Nucleus accumbens (tissue), 56 donors: ENCODE measurements at places on chromosomes 5 and 9.

DNA sequence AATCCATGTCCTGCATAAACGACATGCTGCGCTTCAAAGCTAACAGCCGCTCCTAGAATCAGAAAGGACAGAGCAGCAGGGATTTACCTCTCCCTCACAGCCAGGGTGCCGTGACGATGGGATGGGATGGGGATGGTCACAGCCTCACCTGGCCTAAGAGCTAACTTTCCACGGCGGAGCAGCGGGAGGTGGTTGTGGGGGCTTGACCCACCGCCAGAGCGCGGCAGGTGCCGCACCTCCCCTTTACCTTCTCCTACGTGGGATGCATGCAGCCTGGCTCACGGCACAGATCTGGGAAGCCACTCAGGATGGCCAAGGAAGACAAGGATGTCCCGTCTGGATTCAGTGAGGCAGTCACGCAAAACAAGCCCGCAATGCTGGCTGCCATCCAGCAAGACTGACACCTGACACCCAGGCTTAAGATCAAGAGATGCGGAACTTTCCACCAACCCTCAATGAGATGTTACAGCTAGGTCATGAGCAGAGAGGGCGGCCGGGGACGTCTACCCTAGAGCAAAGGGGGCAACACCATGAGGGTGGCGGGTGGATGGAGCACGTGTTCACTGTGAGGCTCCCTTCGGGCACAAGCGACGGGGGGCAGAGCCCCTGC, 5.8 kb downstream of the BRD9 start:
- no peak for DNase-seq

DNA sequence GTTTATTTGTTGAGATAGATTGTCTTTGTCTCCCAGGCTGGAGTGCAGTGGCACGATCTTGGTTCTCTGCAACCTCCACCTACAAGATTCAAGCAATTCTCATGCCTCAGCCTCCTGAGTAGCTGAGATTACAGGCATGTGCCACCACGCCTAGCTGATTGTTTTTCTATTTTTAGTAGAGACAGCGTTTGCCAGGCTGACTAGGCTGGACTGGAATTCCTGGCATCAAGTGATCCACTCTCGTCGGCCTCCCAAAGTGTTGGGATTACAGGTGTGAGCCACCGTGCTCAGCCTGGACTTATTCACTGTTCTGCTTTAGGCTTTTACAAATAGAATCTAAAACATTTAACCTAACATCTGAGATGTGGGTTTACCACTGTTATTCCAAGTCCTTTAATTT, 91.3 kb downstream of the COMMD10 start:
- DNase-seq: no peak

- no peak for DNase-seq
Measured at GRCh38 chr5:68746643-68747420, 347.0 kb upstream of the SLC30A5 start.

- no peak for DNase-seq
Measured at GRCh38 chr9:21028466-21028865, 3.0 kb downstream of the HACD4 start.

GRCh38 chr9:134544388-134545214, 97.0 kb upstream of the COL5A1 start:
- DNase-seq: no peak

DNA sequence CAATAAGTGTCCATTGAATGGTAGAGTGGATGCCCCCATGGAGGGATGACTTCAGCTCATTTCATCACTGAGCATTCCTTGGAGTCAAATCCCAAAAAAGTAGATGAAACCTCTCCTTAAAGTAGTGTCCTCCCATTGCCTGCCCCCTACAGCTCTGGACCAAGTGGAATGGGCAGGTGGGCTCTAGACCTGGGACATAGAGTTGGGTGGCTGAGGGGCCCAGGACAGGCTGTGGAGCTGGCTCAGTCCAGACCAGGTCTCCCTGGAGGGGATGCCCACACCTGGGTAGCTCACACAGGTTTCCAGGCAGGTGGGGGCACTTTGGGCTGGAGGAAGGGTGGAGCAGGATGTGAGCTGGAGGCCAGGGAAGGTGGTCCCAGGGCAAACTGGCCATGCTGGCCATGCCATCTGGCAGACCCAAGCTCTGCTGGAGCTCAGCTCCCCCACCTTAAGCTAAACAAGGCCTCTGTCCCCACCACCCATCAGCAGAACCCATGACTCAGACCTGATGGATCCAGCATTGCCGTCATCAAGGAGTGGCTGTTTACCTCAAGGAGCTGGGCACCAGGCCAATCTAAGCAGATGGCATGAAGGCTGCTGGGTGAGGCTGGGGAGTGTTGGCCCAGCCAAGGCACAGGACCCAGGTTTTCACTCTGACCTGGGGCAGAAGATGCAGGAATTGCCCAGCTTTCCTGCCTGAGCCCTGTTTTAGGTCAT, 6.2 kb upstream of the SPINK4 start:
- DNase-seq: no peak

GRCh38 chr9:86790805-86791204, 156.5 kb downstream of the GAS1 start:
- no peak for DNase-seq

DNA sequence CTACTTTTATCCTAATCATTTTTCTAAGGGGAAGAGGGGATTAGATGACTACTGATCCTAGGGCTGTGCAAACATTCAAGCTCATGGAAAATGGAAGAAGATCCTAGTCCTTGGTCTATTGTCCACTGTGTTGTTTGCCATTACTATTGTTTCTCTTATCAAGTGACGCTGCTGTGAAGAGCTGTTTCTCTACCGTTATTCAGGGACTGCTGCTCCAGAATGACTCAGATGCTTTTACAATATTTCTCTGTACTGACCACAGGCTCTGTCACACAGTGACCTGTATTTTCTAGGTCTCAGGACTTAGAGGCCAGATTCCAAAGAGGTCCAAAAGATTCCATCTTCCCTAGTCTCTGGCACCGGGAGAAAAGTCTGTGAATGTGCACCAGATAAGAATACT, 159.5 kb upstream of the CHD1 start:
- DNase-seq: no peak

GRCh38 chr9:109179801-109180523, 12.9 kb upstream of the FRRS1L start:
- DNase-seq: peak; percentile 70

DNA sequence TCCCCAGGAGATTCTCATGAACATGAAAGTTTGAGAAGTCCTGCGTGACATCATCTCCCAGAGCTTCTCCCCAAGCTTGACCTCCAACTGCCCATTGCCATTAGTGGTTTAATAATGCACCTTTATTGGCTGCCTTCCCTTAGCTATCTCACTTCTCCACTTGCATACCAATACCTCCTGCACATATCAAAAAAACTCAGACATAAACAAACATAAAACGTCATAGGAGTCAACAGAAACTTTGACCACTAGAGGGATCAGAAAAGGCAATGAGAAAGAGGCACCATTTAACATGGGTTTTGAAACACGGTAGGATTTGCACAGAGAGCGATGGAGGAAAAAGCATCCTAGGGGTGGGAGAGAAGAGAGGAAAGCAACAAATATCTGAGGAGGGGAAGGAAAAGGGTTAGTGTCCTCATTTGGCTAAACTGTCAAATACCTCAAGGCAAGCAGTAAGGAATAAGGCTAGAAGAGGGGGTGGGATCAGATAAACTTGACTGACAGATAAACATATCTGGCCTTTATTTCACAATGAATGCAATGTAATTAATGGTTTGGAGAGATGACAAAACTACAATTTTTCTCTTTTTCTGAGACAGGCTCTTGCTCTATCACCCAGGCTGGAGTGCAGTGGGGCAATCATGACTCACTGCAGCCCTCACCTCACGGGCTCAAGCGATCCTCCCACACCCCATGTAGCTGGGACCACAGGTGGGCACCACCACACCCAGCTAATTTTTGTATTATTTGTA, 27.0 kb downstream of the GNAQ start:
- no peak for DNase-seq

- no peak for DNase-seq
Measured at GRCh38 chr5:159073026-159073425, 26.7 kb downstream of the EBF1 start.

DNA sequence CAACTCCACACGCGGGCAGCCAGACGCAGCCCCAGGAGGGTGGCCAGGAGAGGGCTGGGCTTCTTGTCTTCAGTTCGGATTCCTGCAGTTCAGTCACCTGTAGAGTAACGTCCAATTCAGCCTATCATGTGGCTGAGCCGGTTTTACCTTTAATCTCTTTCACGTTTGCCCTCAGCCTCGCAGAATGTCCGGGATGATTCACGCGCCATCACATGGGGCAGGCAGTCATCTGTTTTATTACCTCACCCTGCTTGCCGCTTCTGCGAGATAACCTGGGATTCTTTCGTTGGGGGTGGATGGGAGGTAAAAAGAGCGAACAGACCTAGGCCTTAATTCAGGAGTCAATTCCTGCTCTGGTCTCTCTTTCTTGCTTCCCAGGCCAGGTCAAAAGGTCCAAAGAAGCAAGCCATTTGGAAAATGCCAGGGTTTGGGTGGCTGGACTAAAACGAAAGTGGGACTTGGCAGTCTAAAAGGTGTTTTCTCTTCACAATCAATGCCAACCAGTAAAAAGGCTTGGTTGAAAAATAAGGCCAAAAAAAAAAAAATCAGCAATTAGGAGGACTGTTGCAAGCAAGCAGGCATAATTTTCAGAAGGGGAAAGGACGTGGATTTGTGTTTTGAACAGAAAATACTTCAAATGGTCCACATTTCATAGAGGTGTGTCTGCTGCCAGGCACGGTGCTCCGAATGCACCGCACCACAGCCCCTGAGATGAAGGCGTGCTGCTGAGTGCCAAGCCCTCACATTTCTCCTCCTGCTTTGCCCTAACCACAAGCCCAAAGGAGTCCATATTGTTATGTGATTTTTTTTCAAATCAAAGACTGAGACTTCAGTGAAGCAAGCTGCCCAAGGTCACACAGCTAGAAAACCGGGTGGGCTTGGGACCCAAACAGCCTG, 2.8 kb upstream of the WWC1 start:
- DNase-seq: no peak

DNA sequence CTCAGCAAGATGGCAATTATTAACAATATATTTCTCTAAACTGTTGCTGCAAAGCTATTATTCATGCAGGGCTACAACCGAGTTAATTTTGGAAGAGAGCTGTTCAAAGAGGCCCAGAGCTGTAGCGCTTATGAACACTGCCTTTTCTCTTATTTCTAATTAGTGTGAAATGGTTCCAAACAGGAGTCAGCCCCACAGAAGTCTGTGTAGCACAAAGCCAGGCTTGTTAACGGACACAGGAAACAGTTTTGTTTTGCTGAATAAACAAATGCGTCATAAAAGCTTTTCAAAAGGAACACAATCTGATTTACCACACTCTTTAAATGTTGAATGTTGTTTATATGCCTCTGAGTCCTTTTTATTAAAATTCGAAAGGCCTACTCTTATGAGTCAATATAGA, 396.5 kb downstream of the ANXA1 start:
- DNase-seq: peak; percentile 10
